ENCODE measurements at places on chromosomes 16 and 17. TPM values are rescaled to one million over a fixed set of nuclear protein-coding genes. Genes with fewer than 3 reads are reported as not detected.

The HCRT gene
- total RNA-seq: not detected

DNA sequence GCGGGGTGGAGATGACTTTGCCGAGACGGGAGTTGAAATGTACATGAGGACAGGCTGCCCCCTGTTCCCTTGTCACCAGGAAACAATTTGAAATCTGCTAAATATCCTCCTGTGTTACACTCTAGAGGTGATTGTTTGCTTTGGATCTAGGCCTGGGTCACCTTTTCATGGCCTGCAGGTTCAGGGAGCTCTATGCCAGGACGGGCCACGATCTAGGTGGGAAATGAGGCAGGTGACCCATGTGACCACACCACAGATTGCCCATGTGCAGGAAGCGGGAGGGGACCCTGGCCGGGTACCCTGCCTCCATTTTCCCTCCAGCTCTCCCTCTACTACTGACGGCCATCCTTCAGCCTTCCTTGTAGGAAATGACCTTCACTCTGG, 43.4 kb downstream of the MEAK7 start:
- DNase-seq: peak; percentile 29
- H3K4me3 ChIP-seq: no peak overlapping the region
- no peaks in the 10 kb centered on the region for H3K27me3 ChIP-seq

- H3K4me1 ChIP-seq: no peaks in the 10 kb centered on the region
- H3K4me3 ChIP-seq: no peak overlapping the region
- no peak for DNase-seq
Measured at GRCh38 chr17:50807009-50807408, 28.4 kb upstream of the WFIKKN2 start.

GRCh38 chr16:68079626-68080344, 5.4 kb upstream of the NFATC3 start:
- peak overlapping the region; percentile 72 for H3K4me3 ChIP-seq
- no peaks in the 10 kb centered on the region for H3K27me3 ChIP-seq

- H3K4me1 ChIP-seq: peaks cover 5% of the 10 kb centered on the region
- DNase-seq: no peak
- no peak overlapping the region for H3K27ac ChIP-seq
- H3K36me3 ChIP-seq: no peaks in the 10 kb centered on the region
- H3K27me3 ChIP-seq: no peaks in the 10 kb centered on the region
- H3K4me3 ChIP-seq: no peak overlapping the region
Measured at GRCh38 chr16:2713985-2714774, 5.8 kb downstream of the PRSS27 start.

All from natural killer cell treated with Interleukin-12 subunit alpha and Interleukin-12 subunit beta and Interleukin-15 and Interleukin-18, amount 100 ng/mL, for 72 hours (primary cell).